CD4-positive, alpha-beta T cell treated with Interleukin-4 for 4 hours (primary cell): ENCODE measurements at places on chromosomes 3 and 15.

DNA sequence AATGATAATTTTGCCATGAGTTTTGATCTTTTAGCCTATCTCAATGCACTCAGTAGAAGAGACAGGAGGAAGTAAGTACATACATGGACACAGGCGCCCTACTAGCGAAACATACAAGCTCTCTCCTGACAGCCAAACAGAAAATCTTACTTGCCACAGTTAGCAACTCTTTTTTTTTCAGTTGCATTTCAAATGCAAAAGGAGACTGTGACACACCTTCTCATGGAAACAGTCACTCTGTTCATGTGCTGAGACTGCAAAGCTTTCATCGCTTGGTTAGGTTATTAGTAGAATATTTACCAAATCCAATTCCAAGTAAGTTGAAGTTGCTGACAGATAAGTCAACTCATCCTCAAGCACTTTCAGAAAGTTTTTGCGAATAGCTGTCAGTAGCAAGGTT is 223.3 kb downstream of the FOXP1 start:
- DNase-seq, result peak; percentile 14

DNA sequence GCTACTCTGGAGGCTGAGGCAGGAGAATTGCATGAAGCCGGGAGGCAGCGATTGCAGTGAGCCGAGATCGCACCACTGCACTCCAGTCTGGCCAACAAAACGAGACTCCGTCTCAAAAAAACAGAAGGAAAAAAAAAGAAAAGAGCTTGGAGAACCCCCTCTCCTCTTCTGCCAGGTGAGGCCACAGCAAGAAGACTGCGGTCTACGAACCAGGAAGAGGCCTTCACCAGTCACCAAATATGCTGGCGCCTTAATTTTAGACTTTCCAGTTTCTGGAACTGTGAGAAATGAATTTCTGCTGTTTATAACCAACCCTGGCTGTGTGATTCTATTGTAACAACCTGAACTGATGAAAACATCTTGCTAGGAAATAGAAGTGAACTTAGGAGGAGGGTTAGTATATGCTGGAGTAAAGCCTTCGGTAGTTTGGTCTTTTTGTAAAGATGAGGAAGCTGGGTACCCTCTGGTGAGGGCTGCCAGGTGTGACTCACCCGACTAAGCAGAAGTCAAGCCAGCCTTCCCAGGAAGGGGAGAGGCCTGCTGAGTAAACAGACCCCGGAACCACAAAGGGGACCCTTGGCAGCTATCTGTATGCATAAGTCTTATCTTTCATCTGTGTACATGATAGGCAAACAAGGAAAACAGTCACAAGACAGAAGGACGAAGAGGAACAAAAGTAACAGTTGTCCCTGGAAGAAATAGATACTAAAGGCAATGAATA is 78.7 kb downstream of the KLF13 start:
- DNase-seq, result peak; percentile 69

- DNase-seq, result peak; percentile 41
Observed at GRCh38 chr15:46312133-46312740, 677.4 kb downstream of the SQOR start.

- no peak for DNase-seq
Observed at GRCh38 chr3:72452745-72453144, 395.5 kb downstream of the SHQ1 start.

DNA sequence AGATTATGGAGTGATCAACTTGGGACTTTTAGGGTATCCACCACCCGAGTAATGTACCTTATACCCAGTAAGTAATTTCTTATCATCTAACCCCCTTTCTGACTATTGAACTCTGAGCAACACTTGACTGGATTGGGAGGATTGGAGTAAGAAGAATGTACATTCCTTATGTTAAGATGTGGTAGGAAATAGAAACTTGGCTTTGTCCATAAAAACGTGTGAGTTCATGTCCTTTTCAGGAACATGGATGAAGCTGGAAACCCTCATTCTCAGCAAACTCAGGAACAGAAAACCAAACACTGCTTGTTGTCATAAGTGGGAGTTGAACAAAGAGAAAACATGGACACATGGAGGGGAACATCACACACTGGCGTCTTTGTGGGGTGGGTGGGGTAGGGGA is 112.3 kb downstream of the PTPRG start:
- no peak for DNase-seq

GRCh38 chr3:107512108-107512507 is 10.7 kb upstream of the BBX start:
- DNase-seq, result no peak

DNA sequence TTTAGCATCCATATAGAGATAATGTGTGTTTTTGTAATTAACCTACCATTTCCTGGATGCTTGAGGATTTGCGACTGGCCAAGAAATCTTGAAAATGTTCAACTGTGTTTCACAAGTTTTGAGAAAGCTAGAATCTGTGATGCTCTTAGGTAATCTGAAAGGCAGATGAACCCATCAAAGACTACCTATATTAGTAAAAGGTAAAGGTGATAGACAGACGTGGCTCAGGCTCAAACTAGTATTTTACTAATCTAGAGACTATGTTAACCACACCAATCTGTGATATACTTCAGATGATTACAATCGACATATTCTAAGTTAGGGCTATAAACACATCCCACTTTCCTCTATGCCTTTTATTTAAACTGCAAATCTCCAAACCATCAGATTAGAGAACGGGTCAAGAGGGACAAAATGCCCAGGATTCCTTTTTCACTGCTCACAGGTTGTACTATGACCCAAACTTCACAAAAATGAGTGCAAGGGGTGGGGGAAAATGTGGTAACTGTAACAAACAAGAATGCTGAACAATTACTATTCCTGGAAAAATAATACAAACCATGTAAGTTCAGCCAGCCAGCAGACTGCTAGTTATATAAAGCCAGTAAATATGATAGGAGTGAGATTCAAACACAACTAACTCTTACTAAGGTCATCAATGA is 295.1 kb downstream of the FOXP1 start:
- no peak for DNase-seq
